Cerebellum (tissue), 4 donors: ENCODE measurements at places on chromosomes 7 and 10. TPM values are rescaled to one million over a fixed set of nuclear protein-coding genes. Genes with fewer than 3 reads are reported as not detected.

Gene ASL
- 10.3 TPM for total RNA-seq

Gene PTPRE
- 28.7 TPM for total RNA-seq

Gene PRKAR2B
- 76.4 TPM for total RNA-seq

Gene SLC16A9
- 19.9 TPM for total RNA-seq
